ENCODE measurements at places on chromosomes 2 and 18.

GRCh38 chr18:38956068-38956467 is 1390.5 kb upstream of the CELF4 start:
- no peak for DNase-seq

- DNase-seq, result no peak
Observed at GRCh38 chr2:31069643-31070325, 68.5 kb downstream of the GALNT14 start.

GRCh38 chr18:62525608-62526007 is 2.8 kb downstream of the ZCCHC2 start:
- no peak for DNase-seq

GRCh38 chr2:74538881-74539339 is 9.2 kb downstream of the HTRA2 start:
- DNase-seq, result peak; percentile 70

- no peak for DNase-seq
Observed at GRCh38 chr2:121376535-121377250, 91.7 kb upstream of the TFCP2L1 start.

DNA sequence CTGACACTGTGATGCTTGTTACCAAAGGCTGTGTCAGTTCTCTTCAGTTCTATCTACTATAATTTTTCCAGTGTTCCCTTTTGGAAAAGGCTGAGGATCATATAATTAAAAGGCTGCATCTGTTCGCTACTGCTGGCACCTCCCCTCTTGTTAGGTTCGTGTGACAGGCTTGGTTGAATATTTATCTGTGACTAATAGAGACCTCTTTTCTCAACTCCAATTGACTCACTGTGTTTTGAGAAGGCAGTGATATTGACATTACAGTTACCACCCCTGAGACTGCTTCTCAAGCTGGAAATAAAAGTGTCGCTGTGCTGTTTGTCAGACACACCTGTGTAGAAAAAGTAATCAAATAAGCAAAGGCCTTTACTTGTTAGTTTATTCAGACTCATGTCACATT is 205.5 kb upstream of the KCNH7 start:
- no peak for DNase-seq

- no peak for DNase-seq
Observed at GRCh38 chr2:226618544-226618874, 181.1 kb downstream of the IRS1 start.

- no peak for DNase-seq
Observed at GRCh38 chr2:165793161-165793778, 777 bp downstream of the GALNT3 start.

DNA sequence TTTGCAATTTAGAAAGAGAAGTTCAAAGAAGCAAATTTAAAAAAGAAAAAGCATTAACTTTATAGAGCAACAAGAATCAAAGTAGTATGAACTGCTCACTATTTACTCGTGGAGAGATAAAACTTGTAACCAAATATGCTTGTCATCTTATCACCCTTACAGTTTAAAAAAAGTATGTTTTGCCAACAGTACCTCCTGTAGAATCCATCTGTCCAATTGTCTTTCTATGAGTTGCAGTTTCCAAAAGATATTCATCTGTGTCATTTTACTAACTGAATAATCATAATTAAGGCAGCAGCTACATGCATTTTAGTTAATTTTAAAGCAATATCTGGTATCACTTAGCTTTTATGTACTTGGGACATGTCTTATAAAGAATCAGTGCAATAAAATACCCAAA is 1112.3 kb downstream of the DSC3 start:
- no peak for DNase-seq

Data from hematopoietic multipotent progenitor cell (in vitro differentiated cells).